Panc1 (cell line): ENCODE measurements at places on chromosomes 7 and 10.

DNA sequence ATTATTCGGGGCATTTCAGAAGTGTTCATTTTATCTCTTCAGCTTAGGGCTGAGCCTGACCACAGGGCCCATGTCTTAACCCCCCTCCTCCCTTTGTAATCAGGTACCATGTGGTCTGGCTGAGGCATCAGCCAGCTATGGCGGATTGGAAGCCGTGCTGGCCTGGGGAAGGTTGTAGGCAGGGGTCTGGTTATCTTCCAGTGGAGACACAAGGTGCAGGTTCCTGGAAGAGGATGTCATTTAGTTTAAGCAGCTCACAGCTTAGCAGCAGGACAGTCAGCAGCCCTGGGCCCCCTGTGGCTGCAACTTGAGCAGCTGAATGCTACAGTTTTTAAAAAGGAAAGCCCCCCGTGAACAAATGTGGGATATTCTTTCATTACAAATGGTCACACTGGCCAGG, 22.1 kb downstream of the BAG3 start:
- DNase-seq: no peak

- no peak for DNase-seq
These were observed 162.1 kb upstream of the NOBOX start for GRCh38 chr7:144565586-144565985.

DNA sequence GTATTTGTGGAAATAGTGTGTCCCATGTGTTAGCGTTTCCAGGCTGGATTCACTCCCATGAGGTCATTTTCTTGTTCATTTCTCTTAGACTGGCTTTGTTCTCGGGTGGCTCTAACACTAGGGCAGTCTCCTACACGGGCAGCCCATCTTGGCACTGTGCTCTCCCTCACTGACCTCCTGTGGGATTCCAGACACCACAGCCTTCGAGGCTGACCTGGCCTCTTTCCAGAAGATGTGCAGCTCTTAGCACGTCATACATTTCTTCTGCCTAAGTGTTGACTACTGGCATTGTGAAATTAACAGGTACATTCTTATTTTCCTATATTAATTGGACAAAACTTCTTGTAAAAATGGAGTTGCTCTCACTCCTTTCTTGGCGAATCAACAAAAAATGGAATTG, 72.8 kb downstream of the INSYN2A start:
- no peak for DNase-seq

DNA sequence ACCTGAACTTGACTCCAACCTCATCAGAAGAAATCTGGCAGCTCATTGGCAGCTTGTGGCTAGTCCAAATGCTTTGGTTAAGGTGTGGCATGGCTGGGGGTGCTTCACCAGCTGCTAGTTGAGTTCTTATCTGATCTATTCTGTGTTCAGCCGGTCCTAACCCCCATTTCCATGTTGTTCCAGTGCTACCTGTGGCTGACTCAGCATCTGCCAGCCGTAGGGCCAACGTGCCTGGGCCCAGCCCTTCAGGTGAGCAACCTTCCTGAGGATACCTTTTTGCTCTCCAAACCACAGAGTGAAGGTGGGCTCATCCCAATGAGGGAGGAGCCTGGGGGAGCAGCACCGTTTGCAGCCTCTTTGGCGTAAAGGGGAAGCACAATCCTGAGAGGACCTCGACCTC, 46.8 kb upstream of the C10orf120 start:
- DNase-seq: no peak

- no peak for DNase-seq
These were observed 7.4 kb downstream of the TMEM248 start for GRCh38 chr7:66928388-66928787.

GRCh38 chr7:117273814-117274225, 49.0 kb downstream of the WNT2 start:
- no peak for DNase-seq

- DNase-seq: no peak
These were observed 566.0 kb upstream of the FOXK1 start for GRCh38 chr7:4115941-4116610.
